Activated CD4-positive, alpha-beta memory T cell treated with anti-CD3 and anti-CD28 coated beads, Interleukin-2, amount 10 ng/mL, durations not matched to agents 7 days and 5 days (primary cell): ENCODE measurements at places on chromosomes 7 and 10.

- no peak overlapping the region for H3K27ac ChIP-seq
- DNase-seq: no peak
- H3K4me1 ChIP-seq: peaks cover 7% of the 10 kb centered on the region
Observed at GRCh38 chr10:60513281-60513680, 123.6 kb upstream of the ANK3 start.

DNA sequence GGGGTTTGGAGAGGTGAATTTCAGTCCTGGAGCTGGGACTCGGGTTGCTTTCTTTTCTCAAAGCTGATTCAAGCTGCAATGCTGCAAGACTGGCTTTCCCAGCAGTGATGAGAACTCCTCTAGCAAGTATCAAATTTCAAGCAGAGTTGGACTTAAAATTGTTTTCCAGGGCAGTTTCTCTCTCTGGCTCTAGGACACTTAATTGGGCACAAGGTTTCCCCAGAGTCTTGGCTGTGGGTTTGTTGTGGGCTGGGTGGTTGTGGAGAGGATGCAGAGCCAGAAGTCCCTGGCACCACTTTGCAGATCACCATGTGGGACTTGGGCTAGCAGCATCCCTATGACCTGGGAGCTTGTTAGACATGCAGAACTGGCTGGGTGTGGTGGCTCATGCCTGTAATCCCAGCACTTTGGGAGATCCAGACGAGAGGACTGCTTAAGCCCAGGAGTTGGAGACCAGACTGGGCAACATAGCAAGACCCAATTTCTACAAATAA is 16.8 kb downstream of the AKR1B15 start:
- H3K4me1 ChIP-seq: no peaks in the 10 kb centered on the region
- peaks cover 2% of the 10 kb centered on the region for H3K27me3 ChIP-seq
- no peak overlapping the region for H3K27ac ChIP-seq
- DNase-seq: no peak
- no peaks in the 10 kb centered on the region for H3K36me3 ChIP-seq

DNA sequence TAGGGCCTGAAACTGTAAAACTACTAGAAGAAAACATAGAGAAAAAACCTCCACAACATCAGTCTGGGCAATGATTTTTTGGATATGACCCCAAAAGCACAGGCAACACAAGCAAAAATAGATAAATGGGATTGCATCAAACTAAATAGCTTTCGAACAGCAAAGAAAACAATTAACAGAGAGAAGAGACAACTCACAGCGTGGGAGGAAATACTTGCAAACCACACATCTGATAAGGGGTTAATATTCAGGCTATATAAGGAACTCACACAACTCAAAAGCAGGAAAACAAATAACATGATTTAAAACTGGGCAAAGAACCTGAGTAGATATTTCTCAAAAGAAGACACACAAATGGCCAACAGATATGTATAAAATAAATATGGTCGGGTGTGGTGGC is 7.7 kb upstream of the GSTK1 start:
- no peaks in the 10 kb centered on the region for H3K27me3 ChIP-seq
- H3K27ac ChIP-seq: peak overlapping the region; percentile 83
- peaks cover 34% of the 10 kb centered on the region for H3K36me3 ChIP-seq
- H3K4me1 ChIP-seq: peaks cover 79% of the 10 kb centered on the region

- H3K4me3 ChIP-seq: no peak overlapping the region
- no peaks in the 10 kb centered on the region for H3K4me1 ChIP-seq
- no peak for DNase-seq
- H3K27me3 ChIP-seq: no peaks in the 10 kb centered on the region
- H3K36me3 ChIP-seq: no peaks in the 10 kb centered on the region
- no peak overlapping the region for H3K27ac ChIP-seq
Observed at GRCh38 chr10:127649642-127650041, 87.3 kb upstream of the FOXI2 start.

- H3K27me3 ChIP-seq: peaks cover 13% of the 10 kb centered on the region
- no peak overlapping the region for H3K27ac ChIP-seq
- H3K36me3 ChIP-seq: peaks cover 10% of the 10 kb centered on the region
- DNase-seq: no peak
- peaks cover 2% of the 10 kb centered on the region for H3K4me1 ChIP-seq
Observed at GRCh38 chr10:42836096-42836495, 53.5 kb downstream of the BMS1 start.

DNA sequence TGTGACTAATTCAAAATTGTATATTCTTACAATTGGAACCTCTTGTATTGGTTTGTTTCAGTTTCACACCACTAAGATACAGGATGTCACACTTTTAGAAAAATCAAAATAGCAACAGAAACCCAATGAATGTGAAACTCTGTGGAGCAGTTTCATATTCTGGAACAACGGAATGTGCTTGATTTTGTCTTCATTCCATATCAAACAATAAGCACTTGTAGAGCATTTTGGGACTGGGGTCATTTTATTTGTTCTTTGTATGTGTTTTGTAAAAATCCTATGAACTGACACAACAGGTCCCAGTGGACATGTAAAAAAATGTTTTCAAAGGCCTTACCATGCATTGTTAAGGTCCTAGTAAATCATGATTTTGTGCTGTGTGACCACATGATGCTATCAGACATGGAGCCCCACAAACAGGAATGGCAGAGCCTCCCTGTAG is 123.1 kb downstream of the DKK1 start:
- no peak for DNase-seq
- no peak overlapping the region for H3K4me3 ChIP-seq
- H3K27me3 ChIP-seq: no peaks in the 10 kb centered on the region
- H3K36me3 ChIP-seq: no peaks in the 10 kb centered on the region
